ENCODE measurements at places on chromosomes 1 and 21. TPM values are rescaled to one million over a fixed set of nuclear protein-coding genes. Genes with fewer than 3 reads are reported as not detected.
A peak's percentile ranks its signal among the peaks of the same experiment; 100 is the strongest.

Gene ZNF436
- total RNA-seq, result 1.0 TPM

DNA sequence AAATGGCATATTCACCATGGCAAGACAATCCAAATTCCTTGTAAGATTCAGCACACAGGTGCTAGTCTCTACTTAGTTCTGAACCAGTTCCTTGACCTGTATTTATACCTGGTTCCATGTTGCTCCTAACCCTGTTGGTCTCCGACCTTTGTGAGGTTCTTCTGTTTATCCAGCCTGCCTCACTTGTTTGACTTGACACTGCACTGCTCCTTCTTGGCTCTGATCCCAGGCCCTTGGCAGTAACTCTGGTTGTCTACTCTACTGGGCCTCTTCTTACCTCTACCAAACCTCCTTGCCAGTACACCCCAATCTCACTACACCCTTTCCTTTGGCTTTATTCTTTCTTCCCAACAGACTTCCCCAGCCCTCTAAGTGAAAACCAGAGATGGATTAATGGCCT is 419.4 kb upstream of the USP24 start:
- H3K36me3 ChIP-seq, result no peaks in the 10 kb centered on the region
- H3K4me3 ChIP-seq, result no peak overlapping the region
- no peak for DNase-seq
- no peak overlapping the region for H3K27ac ChIP-seq
- H3K27me3 ChIP-seq, result no peaks in the 10 kb centered on the region

Gene OR2L2
- not detected for total RNA-seq

- H3K4me1 ChIP-seq, result peaks cover 2% of the 10 kb centered on the region
- no peak for DNase-seq
- no peak overlapping the region for H3K27ac ChIP-seq
These were observed 19.0 kb downstream of the DPH5 start for GRCh38 chr1:101006553-101006952.

Gene TAS1R1
- total RNA-seq, result not detected

DNA sequence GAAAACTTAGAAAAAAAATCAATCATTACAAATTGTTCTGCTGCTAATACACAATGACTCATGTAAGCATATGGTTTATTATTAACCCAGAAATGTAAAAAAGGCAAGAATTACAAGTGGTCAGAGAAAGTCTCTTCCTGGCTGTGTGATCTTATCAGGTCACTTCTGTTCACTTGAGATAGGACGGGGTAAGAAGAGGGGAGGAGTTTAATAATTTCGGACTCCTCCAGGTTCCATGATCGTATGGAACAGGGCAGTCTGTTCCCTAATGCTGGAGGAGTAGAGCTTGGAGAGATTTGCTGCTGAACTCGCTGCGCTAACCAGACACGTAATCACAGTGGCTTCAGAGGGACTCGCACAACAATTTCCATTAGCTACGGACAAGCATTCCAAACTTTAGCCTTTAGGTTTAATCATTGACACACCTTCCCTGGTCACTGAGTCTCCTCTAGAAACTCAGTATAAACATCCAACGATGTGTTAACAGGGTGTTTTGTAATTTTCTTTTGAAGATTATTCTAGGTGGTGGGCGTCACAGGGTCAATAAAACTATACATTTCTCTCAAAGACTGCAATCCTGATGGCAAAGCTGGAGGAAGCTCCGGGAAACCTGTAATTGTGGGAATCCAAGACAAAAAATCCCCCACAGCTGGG is 1.3 kb downstream of the CRYZ start:
- DNase-seq, result no peak
- H3K4me1 ChIP-seq, result peaks cover 23% of the 10 kb centered on the region
- no peak overlapping the region for H3K27ac ChIP-seq
- H3K36me3 ChIP-seq, result peaks cover 3% of the 10 kb centered on the region
- H3K4me3 ChIP-seq, result peak overlapping the region; percentile 59
- no peaks in the 10 kb centered on the region for H3K27me3 ChIP-seq

GRCh38 chr1:221824025-221824424 is 82.1 kb upstream of the DUSP10 start:
- H3K4me3 ChIP-seq, result no peak overlapping the region
- no peaks in the 10 kb centered on the region for H3K36me3 ChIP-seq
- H3K27ac ChIP-seq, result no peak overlapping the region
- peaks cover 15% of the 10 kb centered on the region for H3K4me1 ChIP-seq

Gene CRP
- not detected for total RNA-seq

Gene TMPRSS2
- 7.1 TPM for total RNA-seq

DNA sequence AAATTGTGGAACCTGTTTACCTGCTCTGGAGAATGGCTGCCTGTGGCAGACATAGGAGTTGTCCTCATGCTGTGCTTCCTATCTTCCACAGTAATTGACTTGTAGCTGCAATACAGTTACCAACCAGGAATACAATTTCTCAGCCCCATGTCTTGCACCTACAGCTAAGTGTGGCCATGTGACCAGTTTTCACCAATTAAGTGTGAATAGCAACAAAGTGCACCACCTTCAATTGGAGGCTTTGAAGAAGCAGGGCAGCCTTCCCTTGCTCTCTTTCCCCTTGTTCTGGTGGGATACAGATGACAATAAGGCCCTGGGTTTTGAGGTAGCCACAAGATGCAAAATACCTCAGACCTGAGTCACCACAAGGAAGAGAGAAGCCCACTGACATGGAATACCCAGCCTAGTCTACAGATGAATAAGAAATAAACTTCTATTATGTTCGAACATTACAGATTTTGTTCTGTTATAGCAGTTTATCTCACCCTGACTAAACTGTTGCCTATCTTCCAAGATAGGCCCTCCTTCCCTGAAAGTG is 70.2 kb upstream of the S1PR1 start:
- no peak overlapping the region for H3K27ac ChIP-seq
- H3K27me3 ChIP-seq, result no peaks in the 10 kb centered on the region

DNA sequence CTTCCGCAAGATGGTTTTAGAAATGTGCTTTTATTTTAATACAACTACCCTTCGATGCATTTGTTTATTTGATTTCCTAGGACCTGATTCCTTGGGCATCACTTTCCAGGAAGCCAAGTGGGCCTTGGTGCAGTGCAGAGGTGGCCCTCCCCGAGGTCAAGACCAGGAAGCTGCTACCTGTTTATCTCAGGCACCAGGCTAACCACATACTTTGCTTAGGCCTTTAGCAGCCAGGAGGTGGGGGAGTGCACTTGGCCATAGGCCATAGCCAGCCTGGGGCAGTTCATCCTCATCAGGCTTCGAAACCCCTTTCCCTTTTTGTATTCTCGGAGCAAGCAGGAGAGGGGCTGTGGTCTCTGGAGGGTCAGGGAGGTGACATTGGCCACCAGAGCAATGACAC is 45.4 kb downstream of the SMYD2 start:
- H3K27me3 ChIP-seq, result no peaks in the 10 kb centered on the region
- no peak overlapping the region for H3K4me3 ChIP-seq
- no peaks in the 10 kb centered on the region for H3K4me1 ChIP-seq
- peak; percentile 32 for DNase-seq
- H3K27ac ChIP-seq, result no peak overlapping the region

DNA sequence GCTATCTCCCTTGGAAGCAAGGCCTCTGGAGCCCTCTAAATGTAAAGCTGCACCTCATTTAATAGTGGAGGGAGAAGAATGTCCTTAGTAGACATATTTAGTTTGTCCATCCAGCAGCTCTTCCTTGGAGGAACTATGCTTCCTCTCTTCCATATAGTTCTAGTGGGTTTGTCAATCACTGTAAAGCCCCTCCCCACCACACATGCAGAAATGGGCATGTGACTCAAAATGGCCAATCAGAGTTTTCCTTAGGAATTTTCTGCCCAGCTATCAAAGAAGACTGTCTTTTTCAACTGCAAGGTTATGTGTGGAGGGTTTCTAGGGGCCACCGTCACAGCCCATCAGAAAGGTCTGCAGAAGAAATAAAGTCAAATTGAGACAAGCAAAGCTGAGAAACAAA is 175.5 kb downstream of the MIS18A start:
- H3K36me3 ChIP-seq, result no peaks in the 10 kb centered on the region
- H3K27me3 ChIP-seq, result no peaks in the 10 kb centered on the region
- no peak overlapping the region for H3K27ac ChIP-seq
- DNase-seq, result no peak
- H3K4me1 ChIP-seq, result no peaks in the 10 kb centered on the region

DNA sequence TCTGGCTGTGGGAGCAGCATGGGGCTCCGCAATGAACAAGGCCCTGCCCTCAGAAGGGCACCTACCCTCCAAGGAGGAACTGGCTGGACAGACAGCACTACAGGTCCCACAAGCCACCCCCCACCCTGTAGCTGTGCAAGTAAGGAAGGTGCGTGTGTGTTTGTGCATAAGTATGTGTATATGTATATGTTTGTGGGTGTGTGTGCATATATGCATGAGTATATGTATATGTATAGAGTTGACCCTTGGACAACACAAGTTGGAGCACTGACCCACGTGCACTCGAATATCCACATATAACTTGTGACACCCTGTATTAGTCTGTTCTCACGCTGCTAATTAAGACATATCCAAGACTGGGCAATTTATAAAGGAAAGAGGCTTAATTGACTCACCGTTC is 22.6 kb upstream of the TENT5C start:
- no peak overlapping the region for H3K4me3 ChIP-seq
- no peaks in the 10 kb centered on the region for H3K27me3 ChIP-seq
- H3K36me3 ChIP-seq, result no peaks in the 10 kb centered on the region
- DNase-seq, result no peak

GRCh38 chr1:83927701-83928100 is 71.2 kb downstream of the TTLL7 start:
- no peaks in the 10 kb centered on the region for H3K4me1 ChIP-seq
- DNase-seq, result no peak
- no peak overlapping the region for H3K4me3 ChIP-seq

- H3K4me3 ChIP-seq, result no peak overlapping the region
- no peak for DNase-seq
- H3K4me1 ChIP-seq, result peaks cover 20% of the 10 kb centered on the region
- no peak overlapping the region for H3K27ac ChIP-seq
- no peaks in the 10 kb centered on the region for H3K27me3 ChIP-seq
These were observed 102.8 kb upstream of the ARTN start for GRCh38 chr1:43830802-43831201.

DNA sequence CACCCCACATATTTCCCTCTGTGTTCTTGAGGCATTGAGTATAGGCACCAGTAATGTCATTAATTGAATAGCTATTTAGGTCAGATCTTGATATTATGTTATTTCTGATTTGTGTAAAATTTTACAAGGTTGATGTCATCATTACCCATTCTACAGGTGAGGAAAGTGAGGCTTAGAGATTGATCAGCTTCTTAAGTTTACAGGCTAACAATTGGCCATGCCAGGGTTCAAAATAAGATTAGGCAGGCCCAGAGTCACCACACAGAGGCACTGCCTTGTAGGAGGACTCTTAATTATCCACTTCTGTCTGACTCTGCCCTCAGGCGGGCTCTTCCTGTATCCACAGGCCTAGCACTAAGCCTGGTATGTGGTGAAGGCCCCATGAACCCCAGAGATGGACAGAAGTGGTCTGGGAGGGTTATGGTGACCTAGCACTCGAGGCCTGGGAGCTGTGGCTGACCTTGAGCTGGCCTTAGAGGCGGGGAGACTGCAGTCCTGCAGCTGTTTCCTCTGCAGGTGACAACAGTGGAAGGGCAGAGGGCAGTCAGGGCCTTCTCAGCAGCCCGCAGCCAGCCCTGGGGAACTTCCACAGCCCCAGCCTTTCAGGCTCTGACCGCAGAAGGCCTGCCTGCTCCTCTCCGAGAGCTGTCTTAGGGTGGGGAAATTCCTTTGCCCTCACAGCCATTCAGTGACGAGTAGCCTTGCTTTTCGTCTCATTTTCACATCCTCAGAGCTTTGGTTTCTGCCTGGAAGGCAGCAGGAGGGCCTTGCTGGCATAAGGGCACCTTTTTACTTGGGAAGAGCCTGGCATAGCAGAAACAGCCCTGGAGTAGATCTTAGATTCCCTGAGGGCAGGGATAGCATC is 12.2 kb downstream of the ZDHHC18 start:
- H3K27me3 ChIP-seq, result no peaks in the 10 kb centered on the region
- H3K4me1 ChIP-seq, result no peaks in the 10 kb centered on the region
- no peak for DNase-seq

GRCh38 chr21:15754640-15755039 is 24.9 kb downstream of the USP25 start:
- H3K4me1 ChIP-seq, result peaks cover 41% of the 10 kb centered on the region
- DNase-seq, result no peak
- no peaks in the 10 kb centered on the region for H3K36me3 ChIP-seq
- no peak overlapping the region for H3K4me3 ChIP-seq
- H3K27me3 ChIP-seq, result no peaks in the 10 kb centered on the region

DNA sequence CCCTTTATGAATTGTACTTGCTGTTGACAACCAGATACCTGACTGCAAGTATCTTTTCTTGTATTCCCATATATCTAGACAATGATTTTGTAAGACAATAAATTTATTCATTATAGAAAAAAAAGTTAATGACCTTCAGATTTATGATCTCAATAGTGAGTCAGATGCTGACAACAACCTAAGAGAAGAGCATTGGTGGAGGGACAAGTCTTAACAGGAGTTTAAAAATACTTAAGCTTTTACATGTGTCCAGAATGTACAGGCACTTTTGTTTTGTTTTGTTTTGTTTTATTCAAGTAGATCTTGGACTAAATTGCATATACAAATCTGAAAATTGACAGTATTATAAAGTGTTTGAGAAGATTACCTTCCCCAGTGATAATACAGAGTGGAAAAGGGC is 1544.6 kb upstream of the B3GALT2 start:
- H3K27me3 ChIP-seq, result no peaks in the 10 kb centered on the region
- DNase-seq, result no peak
- H3K4me1 ChIP-seq, result no peaks in the 10 kb centered on the region
- H3K4me3 ChIP-seq, result no peak overlapping the region
- H3K27ac ChIP-seq, result no peak overlapping the region
- no peaks in the 10 kb centered on the region for H3K36me3 ChIP-seq

- no peaks in the 10 kb centered on the region for H3K27me3 ChIP-seq
- DNase-seq, result no peak
- H3K4me3 ChIP-seq, result no peak overlapping the region
- H3K27ac ChIP-seq, result no peak overlapping the region
- H3K36me3 ChIP-seq, result no peaks in the 10 kb centered on the region
These were observed 669.8 kb upstream of the B3GALT2 start for GRCh38 chr1:193856261-193856660.

DNA sequence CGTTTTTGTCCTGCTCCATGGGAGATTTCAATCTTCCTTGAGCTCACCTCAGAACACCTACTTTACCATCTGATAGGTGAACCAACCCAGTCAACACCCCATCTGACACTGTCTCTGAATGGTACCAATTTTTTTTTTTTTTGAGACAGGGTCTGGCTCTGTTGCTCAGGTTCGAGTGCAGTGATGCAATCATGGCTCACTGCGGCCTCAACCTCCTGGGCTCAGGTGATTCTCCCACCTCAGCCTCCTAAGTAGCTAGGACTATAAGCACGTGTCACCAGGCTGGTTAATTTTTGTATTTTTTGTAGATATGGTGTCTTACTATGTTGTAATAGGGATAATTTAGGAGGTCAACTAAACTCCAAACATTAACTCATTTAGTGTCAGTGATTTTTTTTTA is 36.3 kb downstream of the SPRTN start:
- H3K27ac ChIP-seq, result no peak overlapping the region
- H3K27me3 ChIP-seq, result no peaks in the 10 kb centered on the region
- H3K36me3 ChIP-seq, result no peaks in the 10 kb centered on the region
- no peaks in the 10 kb centered on the region for H3K4me1 ChIP-seq
